Bronchial epithelial cell (primary cell): ENCODE measurements at places on chromosomes 11 and 22. TPM values are rescaled to one million over a fixed set of nuclear protein-coding genes. Genes with fewer than 3 reads are reported as not detected.

Gene C11orf91
- not detected in 2 replicates for total RNA-seq

Gene PKDREJ
- not detected in 2 replicates for total RNA-seq

Gene KCTD17
- 7.4 and 22.3 TPM in 2 replicates for total RNA-seq

Gene TRAF6
- 6.1 and 6.9 TPM in 2 replicates for total RNA-seq

Gene DEUP1
- under 0.01 TPM in 1 of 2 replicates, not detected in the other for total RNA-seq

GRCh38 chr11:69293819-69294505, at the start of gene MYEOV:
Gene MYEOV, plus strand, starts transcription at chr11:69294155. Its CDS starts 1,200 bp downstream, at chr11:69295355.
- DNase-seq: peak; percentile 46

DNA sequence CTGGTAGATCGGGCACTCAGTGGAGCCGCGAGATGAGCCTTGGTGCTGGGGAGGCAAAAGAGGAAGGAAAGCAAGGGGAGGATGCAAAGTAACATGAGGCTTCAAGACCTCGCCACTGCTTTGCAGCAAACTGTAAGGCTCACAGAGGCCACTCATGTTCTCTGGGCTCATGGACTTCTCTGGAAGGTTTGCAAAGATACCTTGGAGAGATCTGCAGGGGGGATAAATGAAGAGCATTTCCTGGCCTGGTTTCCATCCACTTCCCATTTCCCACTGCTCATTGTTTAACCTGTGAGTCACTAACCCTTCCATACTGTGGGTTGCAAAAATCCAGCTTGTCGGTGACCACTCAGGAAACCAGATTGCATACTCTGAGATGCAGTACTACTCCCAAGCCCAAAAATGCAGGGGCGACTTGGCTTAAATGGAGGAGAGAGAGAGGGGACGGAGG, 38.5 kb downstream of the OSBP2 start:
- DNase-seq: peak; percentile 40

DNA sequence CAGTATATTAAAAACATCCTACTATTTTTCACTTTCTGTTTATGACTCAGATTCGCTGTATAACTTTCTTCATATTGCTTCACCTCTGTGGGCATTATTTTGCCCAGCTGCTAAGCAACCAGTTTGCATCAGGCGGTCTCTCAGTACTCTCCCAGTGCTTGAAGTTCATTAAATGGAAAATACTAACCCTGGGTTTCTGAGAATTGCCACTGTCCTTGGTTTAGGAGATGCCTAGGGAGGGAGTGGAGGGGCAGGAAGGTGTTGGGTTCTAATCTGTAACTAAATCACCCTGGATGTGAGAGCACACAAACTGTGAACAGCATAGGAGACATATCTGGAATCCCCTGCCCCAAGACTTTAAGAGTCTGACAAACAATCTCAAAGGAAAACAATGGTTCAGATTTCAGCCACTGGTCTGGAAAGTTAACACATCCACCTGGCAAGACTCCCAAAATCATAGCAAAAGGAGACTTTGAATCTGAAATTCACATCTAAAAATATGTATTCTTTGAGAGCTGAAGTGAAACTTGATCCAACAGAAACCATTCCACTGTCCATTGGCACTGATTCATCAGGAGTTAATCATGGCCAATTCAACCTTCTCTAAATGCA, 540.0 kb downstream of the SOX6 start:
- peak; percentile 93 for DNase-seq

GRCh38 chr11:28697920-28698827, 590.0 kb downstream of the METTL15 start:
- DNase-seq: peak; percentile 48

GRCh38 chr11:114262681-114263512, 33.3 kb upstream of the NNMT start:
- peak; percentile 32 for DNase-seq

- DNase-seq: peak; percentile 48
Observed at GRCh38 chr11:697811-698311, 2.2 kb downstream of the TMEM80 start.

DNA sequence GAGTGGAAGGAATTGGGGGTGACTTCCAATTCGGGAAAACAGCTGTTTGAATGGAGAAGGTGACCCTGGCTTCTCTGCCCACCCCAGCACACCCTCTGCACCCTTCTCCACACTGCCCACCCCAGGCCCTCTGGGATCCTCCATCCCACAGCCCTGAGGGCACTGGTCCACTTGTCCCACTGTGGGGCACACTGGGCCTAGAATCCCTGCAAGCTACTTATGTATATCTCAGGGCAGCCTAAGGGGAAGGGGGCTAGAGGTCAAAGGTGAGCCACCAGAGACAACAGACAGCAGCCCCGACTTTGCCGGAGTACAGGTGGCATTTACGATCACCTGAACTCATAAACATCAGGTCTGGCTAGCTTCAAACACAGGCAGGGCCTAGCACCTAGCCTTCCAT, 673 bp upstream of the SCUBE2 start:
- no peak for DNase-seq

GRCh38 chr22:47586038-47586437, 823.6 kb downstream of the TBC1D22A start:
- peak; percentile 1 for DNase-seq
